ENCODE measurements at places on chromosomes 6 and 20. TPM values are rescaled to one million over a fixed set of nuclear protein-coding genes. Genes with fewer than 3 reads are reported as not detected.

Gene FBXO5
- 0.87 TPM for total RNA-seq

Gene PAX1
- not detected for total RNA-seq

Gene ADGRF4
- total RNA-seq: 0.74 TPM

Gene C6orf58
- total RNA-seq: not detected

Gene BTN1A1
- total RNA-seq: not detected

Gene SAYSD1
- total RNA-seq: 7.0 TPM

Gene CAGE1
- not detected for total RNA-seq

Gene TUBB2B
- 1.5 TPM for total RNA-seq

Gene NDUFAF4
- total RNA-seq: 111 TPM

Gene CDH26
- 0.88 TPM for total RNA-seq

Gene OLIG3
- total RNA-seq: not detected

Gene TREM2
- 1.9 TPM for total RNA-seq

Gene CCM2L
- total RNA-seq: 8.9 TPM

Gene MC3R
- not detected for total RNA-seq

Gene LBP
- total RNA-seq: 0.17 TPM

Gene EGFL8
- total RNA-seq: 8.8 TPM

Gene SERPINB6
- 163 TPM for total RNA-seq

Gene ARMC12
- total RNA-seq: not detected

Gene BMP7
- 9.8 TPM for total RNA-seq

Gene SH3BGRL2
- 5.1 TPM for total RNA-seq

Gene C20orf141
- total RNA-seq: not detected

Gene CGA
- 0.32 TPM for total RNA-seq

Gene BFSP1
- total RNA-seq: 0.68 TPM

Gene CLPSL2
- total RNA-seq: not detected

Gene TFAP2D
- total RNA-seq: not detected

Gene STK4
- total RNA-seq: 8.0 TPM

Gene SIRPB2
- total RNA-seq: 0.83 TPM

Gene SDHAF4
- total RNA-seq: 10.9 TPM

Gene FKBP1C
- not detected for total RNA-seq

Gene IL17A
- not detected for total RNA-seq

Gene METTL24
- total RNA-seq: 2.2 TPM

Gene HLA-DQA1
- 22.1 TPM for total RNA-seq

All from heart right ventricle (tissue), 16 donors.